ENCODE measurements at places on chromosomes 13 and 19.

GRCh38 chr19:46115396-46116106 lies 8.9 kb downstream of the IGFL3 start:
- DNase-seq = no peak

GRCh38 chr19:5090465-5091017 lies 121.6 kb downstream of the KDM4B start:
- DNase-seq = no peak

GRCh38 chr19:47492571-47493377 lies 8.8 kb upstream of the KPTN start:
- DNase-seq = no peak

GRCh38 chr19:8094336-8094735 lies 41.8 kb downstream of the CCL25 start:
- no peak for DNase-seq

GRCh38 chr19:4405977-4406376 lies 3.5 kb downstream of the CHAF1A start:
- DNase-seq = no peak

DNA sequence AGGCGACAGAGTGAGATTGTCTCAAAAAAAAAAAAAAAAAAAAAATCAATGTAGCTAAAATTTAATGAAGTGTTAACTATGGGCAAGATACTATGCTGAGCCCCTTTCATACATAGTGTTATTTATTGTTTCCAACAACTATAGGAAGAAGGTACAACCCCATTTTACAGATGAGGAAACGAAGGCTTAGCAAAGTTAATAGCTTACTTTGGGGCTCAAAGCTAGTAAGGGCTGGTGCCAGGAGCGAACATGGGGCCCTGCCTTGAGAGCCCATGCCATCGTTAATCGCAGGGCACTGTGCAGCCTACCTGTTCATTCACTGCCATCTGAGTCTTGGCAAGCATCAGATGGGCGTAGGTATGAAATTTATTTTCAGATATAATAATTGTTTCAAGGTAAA lies 1.9 kb upstream of the FRY start:
- DNase-seq = no peak

- no peak for DNase-seq
Observed at GRCh38 chr19:45994456-45994997, 740 bp upstream of the CCDC61 start.

GRCh38 chr13:39051157-39051556 lies 12.9 kb downstream of the NHLRC3 start:
- DNase-seq = peak; percentile 21

DNA sequence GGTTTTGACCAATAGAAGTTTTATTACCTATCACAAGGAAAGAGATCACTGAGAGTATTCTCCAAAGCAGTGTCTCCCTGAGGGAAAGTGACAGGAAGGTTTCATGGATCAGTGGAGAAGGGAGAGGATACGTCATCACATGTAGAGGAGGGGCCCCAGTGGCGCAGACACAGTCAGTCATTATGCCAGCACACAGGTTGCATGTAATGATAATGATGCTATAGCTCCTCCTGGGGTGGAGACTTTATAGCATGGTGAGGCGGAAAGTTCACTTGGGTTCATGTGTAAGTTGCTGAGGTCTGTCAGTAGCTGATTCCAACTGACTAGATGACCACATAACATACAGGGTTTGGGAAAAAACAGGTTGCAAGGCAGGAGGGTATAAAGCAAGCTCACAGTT lies 88.8 kb downstream of the FNDC3A start:
- no peak for DNase-seq

DNA sequence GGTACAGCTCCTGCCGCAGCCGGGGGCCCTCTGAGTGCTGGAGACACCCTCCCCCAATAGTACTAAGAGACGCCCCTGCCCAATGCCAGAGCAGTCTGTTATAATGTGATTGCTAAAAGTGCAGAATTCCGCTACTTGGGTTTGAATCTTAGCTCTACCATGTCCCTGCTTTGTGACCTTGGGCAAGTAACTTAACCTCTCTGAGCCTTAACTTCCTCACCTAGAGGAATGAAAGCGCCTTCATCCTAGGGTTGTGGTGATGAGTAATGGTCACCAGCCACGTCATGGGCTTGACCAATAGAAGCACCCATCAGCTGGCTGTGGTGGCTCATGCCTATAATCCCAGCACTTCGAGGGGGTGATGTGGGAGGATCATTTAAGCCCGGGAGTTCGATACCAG lies 6.5 kb downstream of the PLEKHG2 start:
- no peak for DNase-seq
